ENCODE measurements at places on chromosomes 12 and 14.

GRCh38 chr14:96559571-96559970, 57.4 kb downstream of the PAPOLA start:
- H3K27me3 ChIP-seq, result no peaks in the 10 kb centered on the region
- no peak overlapping the region for H3K4me3 ChIP-seq
- no peak for DNase-seq
- H3K36me3 ChIP-seq, result peaks cover 15% of the 10 kb centered on the region

GRCh38 chr12:128047266-128048060, 219.5 kb upstream of the TMEM132C start:
- no peak overlapping the region for H3K27ac ChIP-seq
- no peaks in the 10 kb centered on the region for H3K27me3 ChIP-seq
- H3K36me3 ChIP-seq, result no peaks in the 10 kb centered on the region
- no peaks in the 10 kb centered on the region for H3K4me1 ChIP-seq
- H3K4me3 ChIP-seq, result no peak overlapping the region

DNA sequence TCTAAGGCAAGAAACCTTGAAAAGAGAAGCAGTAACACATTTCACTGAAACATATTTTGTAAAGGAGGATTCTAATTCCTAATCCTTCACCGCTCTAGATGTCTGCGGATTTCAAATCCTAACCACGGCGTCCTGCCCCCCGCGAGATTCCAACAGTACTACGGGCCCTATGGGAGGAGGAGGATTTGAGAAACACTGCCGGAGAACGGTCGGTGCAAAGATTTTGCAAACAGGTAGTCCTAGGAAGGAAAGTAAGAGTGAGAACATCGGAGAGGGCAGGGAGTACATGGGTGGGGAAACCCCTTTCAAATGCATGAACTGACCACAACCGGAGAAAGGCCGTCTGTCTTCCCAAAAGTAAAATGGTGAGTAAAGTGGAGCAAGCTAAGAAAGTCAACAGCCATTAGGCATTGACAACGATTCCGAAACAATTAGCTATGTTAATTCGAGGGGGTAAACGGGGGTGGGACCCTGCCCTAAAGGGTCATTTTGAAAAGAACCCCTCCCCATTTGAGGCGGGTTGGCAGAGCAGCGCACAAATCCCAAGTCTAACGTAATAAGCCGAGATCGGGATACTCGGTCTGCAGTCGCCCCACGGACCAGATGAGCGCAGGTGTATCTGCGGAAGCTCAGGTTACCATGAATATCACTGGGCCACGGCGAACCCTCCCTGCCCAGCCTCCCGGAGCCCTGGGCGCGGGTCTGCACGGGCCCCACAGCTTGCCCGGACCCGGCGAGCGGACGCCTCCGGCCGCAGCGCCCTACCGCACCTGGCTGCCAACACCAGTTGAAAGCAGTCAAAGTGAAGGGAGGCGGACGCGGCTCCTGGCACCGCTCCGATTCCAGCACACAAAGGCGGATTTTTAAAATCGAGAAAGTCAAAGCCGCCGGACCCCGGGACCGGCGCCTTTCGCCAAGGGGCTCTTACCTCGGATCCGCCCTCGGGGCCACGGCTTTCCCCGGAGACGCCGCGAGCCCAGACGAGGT, 662 bp downstream of the EPS8 start:
- H3K27me3 ChIP-seq, result no peaks in the 10 kb centered on the region
- H3K4me1 ChIP-seq, result no peaks in the 10 kb centered on the region

DNA sequence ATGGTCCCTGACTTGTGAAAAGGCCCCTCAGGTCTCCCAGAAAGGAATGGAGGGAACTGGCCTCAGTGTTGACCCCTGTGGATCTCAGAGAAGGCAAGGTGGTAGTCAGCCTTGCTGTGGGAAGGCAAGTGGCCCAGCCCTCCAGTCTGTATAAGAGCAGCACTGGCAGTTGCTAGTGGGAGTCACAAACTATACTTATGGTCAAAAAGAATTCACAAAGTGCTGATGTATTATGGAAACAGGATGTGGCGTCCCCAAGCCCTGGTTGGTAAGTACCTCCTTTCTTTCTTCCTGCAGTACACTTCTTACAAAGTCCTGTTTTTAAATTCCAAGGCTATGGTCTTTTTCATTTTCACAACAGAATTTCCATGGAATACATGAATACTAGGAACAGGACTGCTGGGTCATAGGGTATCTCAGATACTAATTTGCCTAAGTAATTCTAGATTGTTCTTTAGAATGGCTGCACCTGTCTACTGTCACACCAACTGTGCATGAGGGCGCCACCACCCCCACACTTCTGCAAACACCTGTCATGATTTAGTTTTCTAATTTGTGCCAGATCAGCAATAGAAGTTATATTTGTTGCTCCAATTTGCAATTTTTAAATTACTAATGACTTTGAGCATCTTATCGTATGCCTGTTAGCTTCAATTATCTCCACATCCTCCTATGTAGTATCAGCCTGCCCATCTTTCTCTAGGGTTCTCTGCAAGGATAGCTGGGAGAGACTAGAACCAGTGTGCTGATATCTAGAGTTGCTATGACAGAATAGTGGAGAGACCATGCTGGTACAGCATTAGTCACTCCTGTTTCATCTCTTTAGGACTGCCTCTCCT, 40.7 kb upstream of the TMEM263 start:
- H3K4me1 ChIP-seq, result no peaks in the 10 kb centered on the region
- no peaks in the 10 kb centered on the region for H3K27me3 ChIP-seq
- no peak overlapping the region for H3K27ac ChIP-seq
- no peak for DNase-seq

DNA sequence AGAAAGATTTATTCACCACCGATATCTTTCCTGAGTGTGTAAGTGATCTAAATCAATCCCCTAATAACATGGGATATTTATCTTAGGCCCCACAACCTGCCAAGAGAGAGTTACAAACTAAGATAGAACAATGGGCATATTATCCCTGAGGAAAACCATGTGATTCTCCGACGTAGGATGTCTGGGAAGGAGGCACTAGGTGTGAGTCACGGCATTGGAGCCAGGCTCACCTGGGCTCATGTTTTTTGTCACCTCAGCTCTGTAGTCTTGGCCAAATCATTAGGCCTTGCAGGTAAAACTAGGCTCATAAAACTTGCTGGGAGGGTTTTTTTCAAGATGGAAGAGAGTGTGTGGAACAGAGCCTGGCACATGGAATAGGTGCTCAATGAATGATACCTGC, 129.7 kb upstream of the PLEKHG7 start:
- H3K36me3 ChIP-seq, result no peaks in the 10 kb centered on the region
- no peaks in the 10 kb centered on the region for H3K27me3 ChIP-seq
- H3K27ac ChIP-seq, result no peak overlapping the region
- no peaks in the 10 kb centered on the region for H3K4me1 ChIP-seq
- no peak for DNase-seq

GRCh38 chr14:24258548-24259265, 4.3 kb downstream of the TGM1 start:
- no peaks in the 10 kb centered on the region for H3K27me3 ChIP-seq
- no peaks in the 10 kb centered on the region for H3K36me3 ChIP-seq
- no peaks in the 10 kb centered on the region for H3K4me1 ChIP-seq
- H3K4me3 ChIP-seq, result no peak overlapping the region
- no peak for DNase-seq
- no peak overlapping the region for H3K27ac ChIP-seq

DNA sequence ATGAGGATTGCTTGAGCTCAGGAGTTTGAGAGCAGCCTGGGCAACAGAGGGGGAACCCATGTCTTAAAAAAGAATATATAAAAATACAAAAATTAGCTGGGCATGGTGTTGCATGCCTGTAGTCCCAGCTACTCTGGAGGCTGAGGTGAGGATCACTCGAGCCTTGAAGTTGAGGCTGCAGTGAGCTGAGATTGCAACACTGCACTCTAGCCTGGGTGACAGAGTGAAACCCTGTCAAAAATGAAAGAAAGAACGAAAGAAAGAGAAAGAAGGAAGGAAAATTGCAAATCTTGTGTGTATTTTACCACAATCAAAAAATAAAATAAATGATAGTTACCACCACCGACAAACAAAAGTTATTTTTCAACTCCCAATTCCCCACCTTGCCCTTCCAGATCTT, 45.3 kb downstream of the SPRING1 start:
- H3K4me1 ChIP-seq, result peaks cover 14% of the 10 kb centered on the region
- peak overlapping the region; percentile 25 for H3K4me3 ChIP-seq
- no peaks in the 10 kb centered on the region for H3K27me3 ChIP-seq
- no peak for DNase-seq
- no peaks in the 10 kb centered on the region for H3K36me3 ChIP-seq

GRCh38 chr12:119730381-119730780, 62.4 kb downstream of the PRKAB1 start:
- H3K27me3 ChIP-seq, result no peaks in the 10 kb centered on the region
- no peak overlapping the region for H3K4me3 ChIP-seq
- no peaks in the 10 kb centered on the region for H3K36me3 ChIP-seq
- no peak overlapping the region for H3K27ac ChIP-seq
- no peaks in the 10 kb centered on the region for H3K4me1 ChIP-seq

GRCh38 chr12:45587012-45587411, 142.5 kb upstream of the ARID2 start:
- DNase-seq, result no peak
- no peaks in the 10 kb centered on the region for H3K27me3 ChIP-seq
- H3K27ac ChIP-seq, result no peak overlapping the region
- H3K36me3 ChIP-seq, result no peaks in the 10 kb centered on the region
- H3K4me3 ChIP-seq, result no peak overlapping the region
- H3K4me1 ChIP-seq, result no peaks in the 10 kb centered on the region

DNA sequence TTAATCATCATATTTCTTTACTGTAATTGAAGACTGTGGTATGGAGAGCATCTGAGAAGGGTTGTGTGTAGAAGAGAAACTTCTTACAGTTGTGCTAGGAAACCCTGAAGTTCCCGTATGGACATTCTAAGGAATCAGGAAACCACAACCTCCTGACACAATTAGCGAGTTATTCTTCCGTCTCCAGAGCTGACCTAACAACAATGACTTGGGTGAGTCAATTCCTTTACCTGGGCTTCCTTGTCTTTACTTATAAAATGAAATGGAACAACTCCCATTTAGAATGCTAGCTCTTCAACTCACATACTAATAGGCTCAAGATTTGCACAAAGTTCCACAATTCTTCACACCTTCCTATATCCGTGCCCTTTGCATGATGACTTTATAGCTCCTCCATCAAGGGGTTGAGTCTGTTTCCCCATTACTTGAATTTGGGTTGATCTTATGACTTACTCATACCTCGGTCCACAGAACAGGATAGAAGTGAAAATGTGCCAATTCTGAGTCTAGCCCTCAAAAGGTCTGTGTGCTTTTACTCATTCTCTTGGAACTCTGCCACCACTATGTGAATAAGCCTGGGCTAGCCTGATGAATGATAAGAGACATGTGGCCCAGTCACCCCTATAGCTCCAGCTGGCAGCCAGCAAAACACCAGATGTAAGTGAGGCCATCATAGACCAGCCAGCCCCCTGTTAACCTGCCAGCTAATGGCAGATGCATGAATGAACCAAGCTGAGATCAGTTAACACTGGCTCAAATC, 459.4 kb downstream of the ETNK1 start:
- H3K36me3 ChIP-seq, result no peaks in the 10 kb centered on the region
- no peaks in the 10 kb centered on the region for H3K4me1 ChIP-seq
- H3K27ac ChIP-seq, result no peak overlapping the region
- no peak overlapping the region for H3K4me3 ChIP-seq
- H3K27me3 ChIP-seq, result no peaks in the 10 kb centered on the region
- no peak for DNase-seq

GRCh38 chr12:98578392-98578791, 15.1 kb upstream of the SLC25A3 start:
- no peaks in the 10 kb centered on the region for H3K36me3 ChIP-seq
- H3K4me1 ChIP-seq, result peaks cover 28% of the 10 kb centered on the region
- H3K27ac ChIP-seq, result no peak overlapping the region

DNA sequence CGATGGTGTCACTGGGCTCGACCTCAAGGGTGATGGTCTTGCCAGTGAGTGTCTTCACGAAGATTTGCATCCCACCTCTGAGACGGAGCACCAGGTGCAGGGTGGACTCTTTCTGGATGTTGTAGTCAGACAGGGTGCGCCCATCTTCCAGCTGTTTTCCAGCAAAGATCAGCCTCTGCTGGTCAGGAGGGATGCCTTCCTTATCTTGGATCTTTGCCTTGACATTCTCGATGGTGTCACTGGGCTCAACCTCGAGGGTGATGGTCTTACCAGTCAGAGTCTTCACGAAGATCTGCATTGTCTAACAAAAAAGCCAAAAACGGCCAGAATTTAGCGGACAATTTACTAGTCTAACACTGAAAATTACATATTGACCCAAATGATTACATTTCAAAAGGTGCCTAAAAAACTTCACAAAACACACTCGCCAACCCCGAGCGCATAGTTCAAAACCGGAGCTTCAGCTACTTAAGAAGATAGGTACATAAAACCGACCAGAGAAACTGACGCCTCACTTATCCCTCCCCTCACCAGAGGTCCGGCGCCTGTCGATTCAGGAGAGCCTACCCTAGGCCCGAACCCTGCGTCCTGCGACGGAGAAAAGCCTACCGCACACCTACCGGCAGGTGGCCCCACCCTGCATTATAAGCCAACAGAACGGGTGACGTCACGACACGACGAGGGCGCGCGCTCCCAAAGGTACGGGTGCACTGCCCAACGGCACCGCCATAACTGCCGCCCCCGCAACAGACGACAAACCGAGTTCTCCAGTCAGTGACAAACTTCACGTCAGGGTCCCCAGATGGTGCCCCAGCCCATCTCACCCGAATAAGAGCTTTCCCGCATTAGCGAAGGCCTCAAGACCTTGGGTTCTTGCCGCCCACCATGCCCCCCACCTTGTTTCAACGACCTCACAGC, 717 bp downstream of the UBC start:
- H3K36me3 ChIP-seq, result peaks cover 9% of the 10 kb centered on the region
- peaks cover 3% of the 10 kb centered on the region for H3K4me1 ChIP-seq
- no peaks in the 10 kb centered on the region for H3K27me3 ChIP-seq
- peak overlapping the region; percentile 91 for H3K4me3 ChIP-seq

- H3K4me3 ChIP-seq, result no peak overlapping the region
- no peaks in the 10 kb centered on the region for H3K27me3 ChIP-seq
- H3K4me1 ChIP-seq, result peaks cover 11% of the 10 kb centered on the region
- no peaks in the 10 kb centered on the region for H3K36me3 ChIP-seq
Measured at GRCh38 chr12:124605883-124606774, 38.7 kb upstream of the NCOR2 start.

DNA sequence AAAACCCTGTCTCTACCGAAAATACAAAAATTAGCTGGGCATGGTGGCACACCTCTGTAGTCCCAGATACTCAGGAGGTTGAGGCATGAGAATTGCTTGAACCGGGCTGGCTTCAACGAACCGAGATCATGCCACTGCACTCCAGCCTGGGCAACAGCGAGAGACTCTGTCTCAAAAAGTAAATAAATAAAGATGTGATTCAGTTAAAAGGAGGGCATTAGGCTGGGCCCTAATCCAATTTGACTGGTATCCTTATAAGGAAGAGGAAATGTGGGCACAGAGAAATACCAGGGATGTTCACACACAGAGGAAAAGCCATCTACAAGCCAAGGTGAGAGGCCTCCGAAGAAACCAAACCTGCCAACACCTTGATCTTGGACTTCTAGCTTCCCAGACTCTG, 10.1 kb upstream of the DCAF4 start:
- DNase-seq, result no peak
- no peaks in the 10 kb centered on the region for H3K27me3 ChIP-seq
- H3K27ac ChIP-seq, result no peak overlapping the region
- no peaks in the 10 kb centered on the region for H3K36me3 ChIP-seq

GRCh38 chr14:31059152-31059924, 33.2 kb upstream of the STRN3 start:
- no peak overlapping the region for H3K4me3 ChIP-seq
- peak overlapping the region; percentile 5 for H3K27ac ChIP-seq
- DNase-seq, result peak; percentile 59
- no peaks in the 10 kb centered on the region for H3K27me3 ChIP-seq
